Cortex of kidney (tissue), 1 donor: ENCODE measurements at places on chromosomes 1 and 21.

GRCh38 chr1:39269791-39270342, 65.4 kb downstream of the MACF1 start:
- DNase-seq, result no peak

DNA sequence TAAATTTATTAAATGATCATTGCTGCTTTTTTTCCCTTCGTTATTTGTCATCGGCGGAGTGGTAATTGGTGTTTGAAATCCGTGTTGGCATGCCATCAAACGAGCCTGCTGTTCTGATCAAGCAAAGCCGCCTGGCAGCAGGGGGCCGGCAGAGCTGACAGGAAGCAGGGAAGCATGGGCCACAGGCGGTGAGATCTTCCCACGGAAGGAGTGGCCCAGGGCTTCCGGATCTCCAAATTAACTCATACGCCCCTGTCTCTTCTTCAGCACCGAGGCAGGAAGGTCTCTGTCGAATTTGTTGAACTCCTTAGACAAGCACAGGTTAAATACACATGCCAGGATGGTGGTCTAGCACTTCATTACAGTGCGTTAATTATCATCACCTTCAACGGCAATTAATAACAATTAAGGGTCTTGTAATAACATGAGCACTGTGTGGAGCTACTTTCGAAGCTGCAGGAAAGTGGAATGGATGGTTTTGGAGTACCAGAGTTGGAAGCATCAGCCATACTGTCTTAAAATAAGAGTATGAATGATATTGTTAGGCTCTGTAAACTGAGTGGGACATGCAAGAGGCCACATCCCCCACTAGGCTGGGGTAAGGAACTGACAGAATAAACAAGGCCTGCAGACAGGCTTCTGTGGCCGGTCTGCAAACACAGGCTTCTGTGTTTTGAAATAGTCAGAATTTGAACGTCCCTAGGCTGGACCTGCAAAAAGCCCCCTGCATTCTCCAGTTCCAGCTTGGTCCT, 199.4 kb upstream of the DAB1 start:
- no peak for DNase-seq

DNA sequence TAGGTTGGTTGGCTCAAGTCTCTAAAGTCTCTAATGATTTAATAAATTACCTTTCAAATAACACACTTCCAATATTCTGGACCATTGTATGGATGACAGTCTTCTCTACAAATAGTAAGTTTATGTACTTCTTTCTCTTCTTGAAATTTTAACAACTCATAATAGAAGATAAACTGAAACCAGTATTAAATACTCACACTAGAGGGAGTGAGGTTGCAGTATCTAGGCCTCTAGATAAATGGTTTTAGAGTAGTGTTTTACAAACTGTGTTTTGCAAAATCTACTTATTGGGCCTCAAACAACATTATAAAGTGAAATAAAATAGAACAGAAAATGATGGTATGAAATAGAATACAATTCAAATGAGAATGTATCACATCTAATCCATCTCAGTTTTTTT, 479.9 kb upstream of the BRINP3 start:
- DNase-seq, result no peak

- no peak for DNase-seq
These were observed 273.1 kb downstream of the TTLL7 start for GRCh38 chr1:83725735-83726360.

DNA sequence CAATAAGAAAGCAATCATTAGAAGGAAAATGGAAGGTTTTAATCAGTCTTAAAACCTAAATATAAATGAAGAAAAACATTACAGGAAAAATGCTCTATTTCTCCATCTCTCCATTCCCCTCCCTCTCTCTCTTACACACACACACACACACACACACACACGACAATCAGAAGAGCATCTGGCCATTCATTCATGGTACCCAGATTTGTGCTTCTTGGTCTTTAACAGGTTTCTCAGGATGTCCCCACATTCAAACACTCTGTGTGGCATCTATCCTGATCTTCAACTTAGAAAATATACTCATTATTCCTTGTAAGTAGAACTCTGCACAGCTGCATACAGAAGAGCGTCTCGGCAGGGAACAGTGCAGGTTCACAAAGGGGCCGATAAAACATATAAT, 779 bp downstream of the LRRC40 start:
- no peak for DNase-seq

DNA sequence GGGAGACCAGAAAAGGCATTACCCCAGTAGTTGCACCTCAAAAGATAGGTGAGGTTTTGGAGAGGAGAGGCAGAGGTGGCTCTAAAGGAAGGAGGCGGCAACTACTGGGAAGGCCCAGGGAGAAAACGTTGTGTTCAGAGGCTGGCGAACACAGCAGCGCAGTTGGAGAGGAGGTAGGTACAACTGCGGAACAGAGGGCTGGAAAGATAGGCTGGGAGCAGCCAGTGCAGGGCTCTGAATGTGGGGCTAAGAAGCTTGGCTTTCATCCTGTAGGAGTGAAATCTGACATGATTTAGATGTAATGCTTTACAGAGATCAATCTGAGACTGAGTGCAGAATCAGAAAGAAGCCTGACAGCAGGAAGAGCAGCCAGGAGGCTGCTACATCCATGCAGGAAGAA, 13.0 kb downstream of the RIMS3 start:
- DNase-seq, result no peak

DNA sequence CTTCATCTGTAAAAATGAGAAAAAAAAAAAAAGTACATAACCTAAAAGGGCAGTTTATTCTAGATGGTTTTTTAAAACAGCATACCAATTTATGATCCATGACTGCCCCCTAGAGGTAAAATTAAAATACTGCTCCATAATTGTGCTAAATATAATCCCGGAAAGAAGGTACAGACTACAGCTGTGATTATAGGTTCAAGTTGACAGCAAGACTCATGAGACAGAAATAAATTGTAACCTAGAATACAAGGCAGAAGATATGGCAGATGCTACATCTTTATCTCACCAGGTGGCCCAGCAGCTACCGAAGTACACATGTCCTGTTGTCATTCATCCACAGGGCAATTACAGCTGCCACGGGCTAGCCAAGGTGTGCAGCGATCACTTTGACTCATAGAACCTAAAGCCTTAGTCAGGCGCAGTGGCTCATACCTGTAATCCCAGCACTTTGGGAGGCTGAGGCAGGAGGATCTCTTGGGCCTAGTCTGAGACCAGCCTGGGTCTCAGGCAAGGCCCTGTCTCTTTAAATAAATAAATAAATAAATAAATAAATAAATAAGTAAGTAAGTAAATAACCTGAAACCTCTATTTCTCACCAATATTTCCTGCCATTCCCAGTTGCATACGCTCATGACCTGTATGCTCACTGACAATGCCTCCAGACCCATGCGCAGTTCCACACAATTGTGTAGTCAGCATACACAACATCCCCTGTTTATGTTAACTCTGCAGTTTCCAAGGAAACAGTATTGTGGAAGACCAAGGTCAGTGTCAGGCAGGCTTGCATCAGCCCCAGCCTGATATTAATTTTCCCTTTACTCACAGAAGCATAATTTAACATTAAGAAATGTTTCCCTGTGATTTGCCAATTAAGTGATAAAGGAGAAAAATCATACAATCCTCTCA, 18.3 kb upstream of the PPIE start:
- no peak for DNase-seq

GRCh38 chr1:44747878-44748277, 8.2 kb downstream of the KIF2C start:
- no peak for DNase-seq

DNA sequence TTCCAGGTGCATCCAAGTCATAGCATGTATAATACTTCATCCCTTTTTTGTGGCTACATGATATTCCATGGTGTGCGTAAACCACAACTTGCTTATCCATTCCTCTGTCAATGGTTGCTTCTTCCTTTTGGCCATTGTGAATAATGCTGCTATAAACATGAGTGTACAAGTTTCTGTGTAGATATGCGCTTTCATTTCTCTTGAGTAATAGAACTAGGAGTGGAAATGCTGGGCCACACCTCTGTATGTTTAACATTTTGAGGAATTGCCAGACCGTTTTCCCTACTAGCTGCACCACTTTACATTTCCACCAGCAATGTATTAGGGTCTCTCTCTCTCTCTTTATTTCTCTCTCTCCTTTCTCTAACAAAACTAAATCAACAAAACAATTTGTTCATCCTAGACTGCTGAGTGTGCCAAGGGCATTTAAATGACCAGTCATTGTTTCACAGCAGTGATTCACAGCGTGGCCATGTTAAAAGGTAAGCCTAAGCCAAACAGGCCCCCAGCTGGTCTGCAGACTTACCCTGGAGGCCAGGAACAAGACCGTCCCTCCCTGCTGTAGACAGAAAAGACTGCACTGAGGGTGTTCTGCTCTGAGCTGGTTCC, 53.2 kb upstream of the LYST start:
- no peak for DNase-seq
